Activated T-helper 2 cell treated with anti-CD3 and anti-CD28 coated beads, Interferon-gamma antibody, Interleukin-2, Interleukin-4, amounts not matched to agents 10 μg/mL and 5 μg/mL and 100 μg/mL, durations not matched to agents 14 hours and 24 hours and 36 hours (primary cell): ENCODE measurements at places on chromosomes 7 and 10. TPM values are rescaled to one million over a fixed set of nuclear protein-coding genes. Genes with fewer than 3 reads are reported as not detected.
A peak's percentile ranks its signal among the peaks of the same experiment; 100 is the strongest.

Gene RNLS
- 1.6 and 2.4 TPM in 2 replicates for total RNA-seq

Gene LIPM
- not detected in 2 replicates for total RNA-seq

Gene DENND2A
- total RNA-seq: not detected in 2 replicates

Gene CD36
- total RNA-seq: not detected in 2 replicates

Gene LRIT1
- not detected in 2 replicates for total RNA-seq

Gene ADAMTS14
- total RNA-seq: 0.39 and 0.46 TPM in 2 replicates

Gene CALHM1
- 0.09 TPM in 1 of 2 replicates, not detected in the other for total RNA-seq

Gene STOX1
- total RNA-seq: 0.82 and 0.85 TPM in 2 replicates

Gene SFTPA2
- not detected in 2 replicates for total RNA-seq

Gene PRF1
- total RNA-seq: 67.7 and 69.6 TPM in 2 replicates

Gene PNLIP
- not detected in 2 replicates for total RNA-seq

DNA sequence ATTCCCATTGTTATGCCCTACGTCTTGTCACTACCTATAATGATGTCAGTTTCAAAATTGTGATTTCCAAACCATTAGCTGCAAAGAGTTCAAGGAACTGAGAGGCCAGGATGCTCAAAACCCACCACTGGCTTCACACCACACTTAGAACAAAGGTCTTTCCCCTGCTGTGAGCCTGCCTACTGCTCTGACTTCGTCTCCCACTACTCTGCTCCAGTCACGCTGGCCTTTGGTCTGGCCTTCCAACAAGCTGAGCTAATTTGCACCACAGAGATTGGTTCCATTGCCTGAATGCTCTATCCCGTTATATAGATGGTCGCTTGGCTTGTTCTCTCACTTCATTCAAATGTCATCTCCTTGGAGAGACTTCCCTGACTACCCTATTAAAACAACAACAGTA is 572.1 kb upstream of the GALNT17 start:
- no peak for DNase-seq

DNA sequence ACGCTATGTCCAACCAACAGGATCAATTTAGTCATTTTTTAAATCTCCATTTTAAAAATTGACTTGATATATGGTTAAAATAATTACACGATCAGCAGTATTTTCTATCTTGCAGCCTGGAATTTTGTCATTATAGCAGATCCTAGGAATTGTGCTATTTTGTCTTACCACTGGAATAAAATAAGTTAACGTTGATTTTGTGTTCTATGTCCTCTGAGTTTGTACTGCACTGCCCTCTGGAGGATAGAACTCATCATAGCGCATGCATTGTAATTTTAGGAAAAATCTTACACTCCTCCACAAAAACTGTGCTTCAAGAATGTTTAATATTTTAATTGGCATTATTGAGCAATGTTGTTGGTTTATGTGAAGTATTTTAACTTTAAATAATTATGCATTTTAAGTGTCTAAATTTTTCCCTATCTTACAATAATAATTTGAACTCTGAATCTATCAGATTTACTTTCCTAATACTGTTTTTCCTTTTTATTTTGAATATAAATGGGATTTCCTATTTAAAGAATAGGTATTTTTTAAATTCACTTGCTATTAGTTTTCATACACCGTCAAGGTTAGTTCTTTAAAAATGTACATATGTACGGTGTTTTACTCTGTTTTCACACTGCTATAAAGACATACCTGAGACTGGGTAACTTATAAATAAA is 220.1 kb downstream of the PPP1R3A start:
- no peak for DNase-seq

DNA sequence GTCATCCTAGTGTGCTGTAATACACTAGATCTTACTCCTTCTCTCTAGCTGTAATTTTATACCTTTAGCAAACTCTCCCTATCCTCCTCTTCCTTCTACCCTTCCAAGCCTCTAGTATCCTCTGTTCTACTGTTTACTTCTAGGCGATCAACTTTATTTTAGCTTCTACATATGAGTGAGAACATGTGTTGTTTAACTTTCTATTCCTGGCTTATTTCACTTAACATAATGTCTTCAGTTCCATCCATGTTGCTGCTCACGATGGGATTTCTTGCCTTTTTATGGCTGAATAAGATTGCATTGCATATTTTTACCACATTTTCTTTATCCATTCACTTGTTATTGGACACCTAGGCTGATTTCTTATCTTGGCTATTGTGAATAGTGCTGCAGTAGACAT is 318.6 kb downstream of the MALRD1 start:
- no peak for DNase-seq

- no peak for DNase-seq
Observed at GRCh38 chr10:5488272-5489161, 10.9 kb downstream of the CALML5 start.

GRCh38 chr7:37104822-37105518 is 343.7 kb downstream of the ELMO1 start:
- no peak for DNase-seq

- DNase-seq: no peak
Observed at GRCh38 chr10:77798940-77799339, 127.6 kb downstream of the DLG5 start.

DNA sequence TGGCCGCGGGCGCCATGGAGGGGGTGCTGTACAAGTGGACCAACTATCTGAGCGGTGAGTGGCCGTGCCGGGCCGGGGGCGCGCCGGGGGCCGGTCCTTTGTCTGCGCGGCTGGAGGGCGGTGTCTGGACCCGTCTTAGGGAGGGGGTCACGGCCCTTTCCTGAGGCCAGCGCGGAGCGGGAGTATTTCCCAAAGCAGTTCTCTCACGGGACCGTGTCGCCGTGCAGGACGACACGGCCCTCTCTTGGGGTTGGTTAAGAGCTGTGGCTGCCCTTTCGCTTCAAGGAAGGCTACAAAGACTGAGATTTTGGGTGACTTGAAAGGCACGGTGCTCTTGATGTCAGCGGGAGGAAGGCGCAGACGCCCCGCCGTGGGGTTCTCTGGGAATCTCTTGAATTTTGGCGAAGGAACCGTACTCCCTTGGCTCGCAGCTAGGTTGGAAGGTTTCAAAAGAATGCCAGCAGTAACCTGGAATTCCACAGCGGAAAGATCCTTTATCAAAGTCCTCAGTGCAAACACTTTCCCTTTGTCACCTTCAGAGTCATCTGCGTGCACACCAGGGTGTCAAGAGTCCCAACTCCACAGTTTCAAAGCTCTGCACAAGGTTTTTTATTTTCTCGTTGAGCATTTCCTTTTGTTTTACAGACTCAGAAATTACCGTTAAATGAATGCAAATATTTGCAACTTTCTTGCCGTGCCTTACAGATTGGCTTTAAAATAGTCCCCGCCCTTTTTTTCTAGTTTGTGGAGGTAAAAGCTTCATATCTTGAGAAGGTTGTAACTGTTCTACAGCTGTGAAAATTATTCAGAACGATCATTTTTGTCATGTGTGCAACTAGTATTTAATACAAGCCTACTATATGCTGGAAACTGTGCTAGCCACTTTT is 780 bp downstream of the PLEKHA8 start:
- DNase-seq: no peak

- no peak for DNase-seq
Observed at GRCh38 chr7:98418636-98419315, 17.9 kb upstream of the BAIAP2L1 start.

GRCh38 chr7:148717266-148717793 is 18.6 kb downstream of the CUL1 start:
- DNase-seq: no peak

DNA sequence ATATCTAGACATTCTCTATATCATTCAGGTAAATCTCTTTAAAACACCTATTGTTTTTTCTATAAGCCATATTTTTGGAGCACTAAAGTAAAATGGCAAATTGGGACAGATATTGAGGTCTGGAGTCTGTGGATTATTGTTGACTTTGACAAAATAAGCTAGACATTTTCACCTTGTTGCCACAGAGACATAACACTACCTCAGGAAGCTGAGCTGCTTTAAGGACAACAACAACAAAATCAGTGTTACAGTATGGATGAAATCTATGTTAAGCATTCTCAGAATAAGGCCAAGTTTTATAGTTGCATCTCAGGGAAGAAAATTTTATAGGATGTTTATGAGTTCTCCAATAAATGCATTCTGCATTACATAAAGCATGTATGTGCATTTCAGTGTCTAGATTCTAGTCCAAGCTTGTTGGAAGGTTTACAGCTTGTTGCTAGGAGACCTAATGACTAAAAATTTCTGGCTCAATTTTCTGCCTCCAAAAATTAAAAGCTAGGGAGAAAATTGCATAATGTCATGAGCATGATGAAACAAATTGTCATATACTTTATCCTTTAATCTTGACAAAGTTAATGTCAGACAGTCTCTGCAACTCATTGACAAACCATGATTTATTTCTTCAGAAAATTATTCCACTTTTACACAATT is 18.3 kb downstream of the LIPM start:
- DNase-seq: no peak

DNA sequence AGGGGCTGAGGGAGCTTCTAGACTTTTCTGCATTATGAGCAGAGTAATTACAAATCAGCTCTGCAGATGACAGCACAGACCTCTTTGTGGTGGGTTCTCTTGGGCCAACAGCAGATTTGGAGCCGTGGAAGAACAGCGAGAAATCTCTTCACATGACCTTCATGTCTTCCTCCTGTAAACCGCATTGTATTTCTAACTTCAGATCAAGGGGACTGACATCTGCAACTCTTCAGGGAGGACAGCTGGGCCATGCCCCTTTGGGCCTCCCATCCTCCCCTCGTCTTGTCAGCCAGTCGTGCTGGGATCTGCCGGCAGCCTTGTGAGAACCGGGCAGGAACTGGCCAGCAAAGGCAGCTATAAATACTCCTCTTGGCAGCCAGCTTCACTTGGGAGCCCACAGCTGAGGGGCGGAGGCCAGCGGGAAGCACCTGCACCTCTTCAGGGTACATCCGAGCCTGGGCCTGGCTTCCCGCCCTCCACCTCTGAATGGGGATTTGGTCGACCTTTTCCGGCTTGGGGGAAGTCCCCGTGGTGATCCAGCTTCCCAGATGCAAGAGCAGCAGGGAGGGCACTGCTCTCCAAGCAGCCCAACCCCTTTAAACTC is 54.7 kb downstream of the STEAP1B start:
- no peak for DNase-seq

DNA sequence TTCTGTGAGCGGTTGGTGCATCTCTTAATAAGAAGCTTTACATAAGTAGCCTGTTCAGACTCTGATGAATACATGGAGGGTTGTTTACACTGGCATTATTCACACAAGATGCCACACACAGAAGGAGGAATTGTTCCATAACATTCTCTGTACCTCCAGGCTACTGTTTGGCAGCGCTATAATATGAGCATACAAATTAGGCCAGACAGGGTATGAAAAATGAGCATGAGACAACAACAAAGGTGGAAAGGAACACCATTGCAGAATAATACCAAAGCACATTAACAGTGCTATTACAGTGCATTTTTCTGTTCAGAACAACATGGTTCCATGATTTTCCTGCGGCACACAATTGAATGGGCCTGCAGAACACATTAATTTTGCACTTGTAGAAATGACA is 417.2 kb upstream of the C7orf33 start:
- no peak for DNase-seq

- DNase-seq: no peak
Observed at GRCh38 chr7:101420436-101420835, 57.8 kb downstream of the COL26A1 start.

- no peak for DNase-seq
Observed at GRCh38 chr10:118799777-118800176, 45.0 kb upstream of the CACUL1 start.

GRCh38 chr10:22875581-22875980 is 52.3 kb upstream of the ARMC3 start:
- DNase-seq: no peak

GRCh38 chr7:134019251-134019650 is 107.9 kb upstream of the LRGUK start:
- DNase-seq: no peak

DNA sequence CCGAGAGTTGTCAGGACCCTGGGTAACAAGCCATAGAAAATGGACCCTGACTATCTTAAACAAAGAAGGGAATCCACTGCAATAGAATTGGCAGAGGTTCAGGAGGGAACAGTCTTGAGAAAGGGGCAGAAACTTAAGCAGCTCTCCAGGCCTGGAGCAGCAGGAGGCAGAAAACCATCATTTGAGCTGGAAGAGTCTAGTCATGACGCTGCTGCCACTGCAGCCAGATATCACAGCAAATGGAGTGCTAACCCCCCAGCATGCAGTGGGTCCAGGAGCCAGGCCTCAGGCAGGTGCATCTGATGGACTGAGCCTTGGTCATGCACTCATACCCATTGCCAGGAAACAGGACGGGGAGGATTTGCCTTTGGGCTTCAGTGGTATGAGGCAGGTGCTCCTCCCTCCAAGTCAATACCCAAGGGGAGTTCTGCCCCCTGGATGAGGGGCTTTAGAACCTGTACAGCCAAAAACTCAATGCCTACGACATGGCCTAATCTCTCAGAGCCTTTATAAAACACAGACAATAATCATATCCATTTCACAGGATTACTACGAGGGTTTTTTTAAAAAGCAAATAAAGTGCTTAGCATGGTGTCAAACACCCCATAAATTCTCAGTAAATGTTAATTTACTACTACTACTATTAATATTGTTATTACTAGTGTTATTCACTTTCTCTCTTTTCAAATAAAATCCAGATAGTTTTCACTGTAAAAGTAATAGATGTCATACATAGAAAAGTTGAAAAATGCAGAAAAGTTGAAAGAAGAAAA is 30.7 kb downstream of the DUSP5 start:
- no peak for DNase-seq

DNA sequence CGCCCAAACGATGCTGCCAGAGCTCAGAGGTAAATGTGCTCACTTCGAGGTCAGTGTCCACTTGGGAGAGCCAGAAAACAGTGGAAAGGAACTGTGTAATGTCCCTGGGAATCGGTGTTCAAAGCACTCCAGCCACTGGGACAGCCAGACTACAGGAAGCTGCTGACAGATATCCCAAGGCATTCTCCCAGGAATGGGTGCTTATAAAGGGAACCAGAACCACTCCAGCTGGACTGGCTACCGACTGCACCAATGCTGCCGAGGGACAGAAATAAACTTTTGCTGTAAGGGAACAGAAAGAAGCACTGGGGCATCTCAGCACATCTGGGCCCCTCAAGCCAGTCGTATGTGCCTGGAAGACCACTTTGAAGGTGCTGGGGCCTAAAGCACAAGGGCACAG is 76.7 kb downstream of the ATXN7L1 start:
- DNase-seq: no peak

DNA sequence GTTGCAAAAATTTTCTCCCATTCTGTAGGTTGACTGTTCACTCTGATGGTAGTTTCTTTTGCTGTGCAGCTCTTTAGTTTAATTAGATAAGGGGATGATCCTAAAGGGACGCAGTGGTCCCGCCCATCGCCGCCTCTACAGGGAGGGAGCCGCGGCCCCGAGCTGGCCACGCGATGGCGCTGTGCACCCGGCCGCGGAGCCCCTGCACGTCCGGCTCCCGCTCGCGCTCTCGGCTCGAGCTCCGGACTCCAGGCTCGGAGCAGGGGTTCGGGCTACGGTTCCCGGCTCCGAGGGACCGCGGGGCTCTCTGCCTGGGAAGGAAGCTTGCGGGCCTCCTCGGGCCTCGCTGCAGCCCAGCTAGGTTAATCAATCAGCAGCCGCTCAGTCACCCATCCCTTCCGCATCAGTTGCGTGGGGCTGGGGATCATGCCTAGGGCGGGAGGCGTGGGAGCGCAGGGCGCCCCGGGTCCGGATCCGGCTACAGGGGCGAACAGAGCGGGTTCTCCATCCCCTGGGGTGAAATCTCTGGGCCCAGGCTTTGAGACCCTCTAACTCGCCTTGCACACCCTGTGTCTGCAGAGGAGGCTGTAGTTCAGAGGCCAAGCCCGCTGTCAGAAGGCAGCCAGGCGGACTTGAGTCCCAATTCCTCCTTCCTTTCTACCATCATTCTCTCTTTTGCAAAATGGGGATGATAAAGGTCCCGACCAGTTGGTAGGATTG is 97.9 kb downstream of the WDR11 start:
- peak; percentile 50 for DNase-seq
